ENCODE measurements at places on chromosomes 4 and X.

DNA sequence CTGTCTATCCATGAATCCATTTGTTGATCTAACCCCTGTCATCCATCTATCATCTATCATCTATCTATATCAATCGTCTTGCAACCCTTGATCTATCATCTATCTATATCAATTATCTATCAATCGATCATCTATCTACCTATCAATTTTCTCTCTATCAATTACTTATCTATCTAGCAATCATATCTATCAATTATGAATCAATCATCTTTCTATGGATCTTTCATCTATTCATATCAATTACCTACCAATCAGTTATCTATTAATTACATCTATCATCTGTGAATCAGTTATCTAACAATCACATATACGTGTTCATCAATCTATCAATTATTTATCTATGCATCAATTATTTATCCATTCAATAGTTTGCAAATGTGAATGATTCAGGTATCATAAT, 24.5 kb upstream of the ASMTL start:
- DNase-seq = no peak

GRCh38 chr4:40205259-40206198, 8.7 kb downstream of the RHOH start:
- no peak for DNase-seq

- no peak for DNase-seq
Measured at GRCh38 chr4:161320377-161320776, 843.4 kb downstream of the FSTL5 start.

GRCh38 chrX:102959471-102959870, 22.4 kb downstream of the RAB40AL start:
- peak; percentile 90 for DNase-seq

DNA sequence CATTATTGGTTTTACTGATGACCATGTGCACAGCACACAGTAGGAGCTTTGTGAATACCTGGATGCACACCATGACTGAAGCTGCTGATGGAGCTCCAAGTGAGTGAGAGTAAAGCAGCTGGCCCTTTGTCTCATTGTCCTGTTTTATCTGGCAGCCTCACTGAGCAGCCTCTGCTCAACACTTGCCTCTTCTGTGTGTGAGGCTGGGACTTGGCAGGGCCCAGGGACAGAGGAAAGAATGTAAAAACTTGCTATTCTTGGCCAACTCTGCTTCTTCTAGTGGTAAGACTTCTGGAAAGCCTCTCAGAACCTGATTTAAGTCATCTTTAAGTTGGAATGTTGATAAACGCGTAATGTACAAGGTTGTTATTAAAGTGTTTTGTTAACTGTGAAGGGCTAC, 61.4 kb downstream of the BEX1 start:
- DNase-seq = no peak

DNA sequence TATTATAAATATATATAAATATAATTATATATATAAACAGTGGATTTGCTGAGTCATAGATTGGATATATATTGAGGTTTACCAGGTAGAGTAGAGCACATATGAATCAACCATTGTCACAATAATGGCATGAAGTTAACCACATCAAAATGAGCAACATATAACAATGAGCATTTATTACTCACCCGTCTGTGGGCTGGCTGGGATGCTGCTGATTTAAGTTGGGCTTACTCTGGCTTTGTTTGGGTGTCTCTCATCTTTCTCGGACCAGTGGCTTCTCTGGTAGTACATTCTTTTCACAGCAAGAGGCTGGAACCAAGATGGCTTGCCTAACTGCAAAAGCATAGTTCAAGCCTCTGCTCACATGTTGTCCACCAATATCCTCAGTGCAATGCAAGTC, 111.7 kb upstream of the TAPT1 start:
- DNase-seq = peak; percentile 20

DNA sequence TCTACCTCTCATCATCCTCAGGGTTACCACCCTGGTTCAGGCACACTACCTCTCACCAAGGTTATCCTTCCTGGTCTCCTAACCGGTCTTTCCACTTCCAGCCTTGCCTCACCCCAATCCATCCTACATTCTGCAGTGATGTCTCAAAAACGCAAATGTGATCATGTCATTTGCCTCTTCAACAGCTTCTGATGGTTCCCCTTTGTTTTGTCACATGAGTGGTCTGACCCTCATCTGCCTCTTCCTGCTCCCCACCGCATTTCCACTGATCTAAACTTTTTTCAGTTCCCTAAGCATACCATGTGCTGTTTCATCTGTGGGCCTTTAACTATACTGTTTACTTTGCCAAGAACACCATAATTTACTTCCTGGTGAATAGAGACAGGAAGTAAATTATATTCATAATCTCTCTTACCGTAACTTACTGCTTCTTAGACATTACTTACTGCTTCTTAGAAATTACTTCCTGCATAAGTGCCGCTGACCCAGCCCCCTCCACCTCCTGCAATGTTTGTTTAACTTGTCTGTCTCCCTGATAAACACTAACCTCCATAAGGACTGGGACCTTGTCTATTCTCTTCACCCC, 27.1 kb upstream of the NSUN7 start:
- DNase-seq = no peak

DNA sequence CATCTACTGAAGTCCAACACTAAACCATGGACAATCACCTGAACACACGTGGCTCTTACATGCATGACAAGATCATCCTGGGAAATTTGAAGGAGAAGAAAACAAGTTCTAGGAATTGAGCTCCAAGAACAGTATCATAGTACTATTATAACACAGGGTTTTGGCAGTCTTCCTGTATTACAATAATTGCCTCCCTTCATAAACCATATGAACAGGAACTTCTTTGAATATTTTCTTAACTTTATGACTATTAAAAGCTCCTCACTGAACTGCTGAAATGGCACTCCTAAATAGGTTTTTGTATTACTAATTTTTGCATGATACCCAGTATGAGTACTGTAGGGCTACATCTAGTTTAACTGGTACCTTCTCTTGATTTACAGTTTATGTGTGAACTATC, 130.0 kb downstream of the ZAR1 start:
- no peak for DNase-seq

- DNase-seq = peak; percentile 37
Measured at GRCh38 chrX:48971249-48972219, at the start of gene KCND1. Gene KCND1, minus strand, starts transcription at chrX:48971844. Its CDS starts 1,573 bp downstream, at chrX:48970271.

DNA sequence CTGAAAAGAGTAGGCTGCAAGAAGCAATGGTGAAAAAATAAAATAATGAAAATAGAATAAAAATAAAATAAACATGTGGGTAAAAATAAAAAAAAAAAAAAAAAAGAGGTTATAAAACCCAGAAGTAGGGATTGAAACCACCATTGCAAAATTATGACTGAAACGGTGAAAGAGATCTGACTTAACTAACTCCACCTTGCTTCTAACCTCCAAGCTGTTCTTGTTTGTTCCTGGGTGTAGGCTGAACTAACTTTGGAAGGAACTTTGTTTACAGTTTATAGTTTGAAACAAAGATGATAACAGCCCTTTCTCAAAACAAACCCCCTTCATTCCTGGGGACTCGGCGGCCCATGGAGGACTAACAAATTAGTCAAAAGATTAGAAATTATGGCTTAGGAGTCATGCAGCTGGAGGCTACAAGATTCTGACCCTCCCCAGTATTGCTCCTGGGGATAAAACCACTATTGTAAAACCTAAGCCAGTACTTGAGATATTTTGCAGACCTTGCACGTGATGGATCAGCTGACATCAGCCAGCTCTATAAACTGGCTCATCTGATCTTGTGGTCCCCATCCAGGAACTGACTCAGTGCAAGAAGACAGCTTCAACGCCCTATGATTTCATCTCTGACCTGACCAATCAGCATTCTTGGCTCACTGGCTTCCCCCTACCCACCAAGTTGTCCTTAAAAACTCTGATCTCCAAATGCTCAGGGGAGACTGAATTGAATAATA, 30.4 kb downstream of the DDX60L start:
- DNase-seq = peak; percentile 71

GRCh38 chr4:30068234-30068633, 651.9 kb upstream of the PCDH7 start:
- DNase-seq = no peak

DNA sequence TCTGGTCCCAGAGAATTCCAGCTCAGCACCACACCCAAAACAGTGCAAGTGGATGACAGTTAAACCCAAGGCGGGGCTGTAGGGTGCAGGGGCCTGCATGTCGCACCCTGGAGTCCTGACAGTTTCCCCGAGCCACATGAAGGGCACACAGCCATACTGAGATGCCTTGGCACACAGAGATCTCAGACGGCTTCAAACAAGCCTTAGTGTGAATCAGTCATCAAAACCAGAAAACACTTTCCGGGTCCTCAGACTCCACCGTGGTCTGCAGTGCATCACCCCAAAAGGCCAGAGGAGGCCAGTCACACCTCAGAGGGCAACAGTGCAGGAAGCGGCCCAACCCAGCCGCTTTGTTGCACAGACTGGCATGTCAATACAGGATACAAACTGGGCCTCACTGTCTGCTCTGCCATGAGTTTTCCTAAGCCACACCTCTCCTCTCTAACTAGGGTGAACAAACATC, 64.6 kb upstream of the ENPP6 start:
- DNase-seq = no peak

- DNase-seq = no peak
Measured at GRCh38 chr4:47483745-47484144, 1.3 kb upstream of the ATP10D start.

DNA sequence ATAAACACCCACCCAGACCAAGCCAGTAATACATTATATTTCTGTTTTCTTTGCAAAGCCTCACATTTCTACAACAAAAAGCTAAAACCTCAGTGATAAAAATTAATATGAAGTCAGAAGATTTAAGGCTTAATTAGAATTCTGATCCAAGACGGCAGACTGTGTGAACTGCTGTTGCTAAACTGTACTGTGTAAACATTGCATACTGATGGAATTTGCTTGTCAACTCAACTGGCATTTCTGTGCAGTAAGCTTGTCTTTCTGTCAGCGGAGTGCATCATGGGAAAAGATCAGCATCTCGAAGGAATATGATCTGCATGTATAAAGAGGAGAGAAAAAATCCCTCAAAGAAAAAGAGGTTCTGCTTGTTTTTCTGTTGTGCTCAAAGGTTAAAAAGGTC, 69.4 kb upstream of the SPANXB1 start:
- no peak for DNase-seq

DNA sequence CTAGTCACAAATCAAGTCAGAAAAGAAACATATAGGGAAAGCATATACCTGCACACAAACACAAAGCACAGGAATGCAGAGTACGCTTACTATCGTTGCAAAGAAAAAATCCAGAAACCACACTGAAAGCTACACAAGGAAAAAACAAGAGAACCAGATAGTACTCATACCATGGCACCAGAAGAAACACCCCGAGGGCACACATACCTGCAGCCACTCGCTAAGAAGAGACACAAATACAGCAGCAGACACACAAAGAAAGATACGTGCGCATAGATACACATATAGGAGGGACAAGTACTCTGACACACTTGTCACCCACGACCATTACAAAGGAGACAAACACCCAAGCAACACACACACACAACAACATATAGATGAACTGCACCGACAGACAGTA, 1.4 kb upstream of the SLC38A5 start:
- DNase-seq = no peak

DNA sequence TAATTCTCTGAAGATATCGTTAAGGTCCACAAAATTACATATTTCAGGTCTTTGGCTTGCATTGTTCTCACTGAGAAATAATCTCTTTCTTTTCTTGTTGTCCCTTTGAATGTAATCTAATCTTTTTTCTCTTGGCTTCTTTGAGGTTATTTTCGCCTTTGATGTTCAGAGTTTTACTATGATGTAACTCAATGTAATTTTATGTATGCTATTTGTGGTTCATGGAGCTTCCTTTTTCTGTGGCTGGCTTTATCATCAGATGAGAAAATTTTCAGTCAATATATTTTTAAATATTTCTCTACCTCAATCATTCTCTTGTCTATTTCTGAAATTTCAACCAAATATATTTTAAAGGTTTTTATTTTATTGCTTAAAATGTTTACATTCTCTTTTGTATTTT, 672.2 kb downstream of the TRAM1L1 start:
- DNase-seq = no peak

- DNase-seq = no peak
Measured at GRCh38 chr4:86944964-86945781, 10.4 kb downstream of the AFF1 start.

DNA sequence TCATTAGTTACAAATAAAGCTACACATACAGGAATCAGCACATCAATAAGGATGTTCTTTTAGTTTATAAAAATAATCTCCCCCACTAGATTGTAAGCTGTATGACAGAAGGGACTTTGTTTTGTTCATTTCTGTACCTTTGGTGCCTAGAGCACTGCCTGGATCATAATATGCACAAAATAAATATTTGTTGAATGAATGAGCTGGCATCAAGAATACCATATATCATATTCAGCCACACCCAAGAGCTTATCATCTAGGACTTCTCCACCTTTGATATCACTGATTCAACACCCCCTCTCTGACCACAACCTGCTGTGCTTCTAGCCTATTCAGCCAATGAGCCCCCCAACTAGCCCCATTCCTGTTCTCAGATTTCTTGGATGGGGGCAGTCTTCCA, 10.6 kb downstream of the SYTL4 start:
- DNase-seq = no peak

- DNase-seq = peak; percentile 85
Measured at GRCh38 chr4:71338846-71339593, at the start of gene SLC4A4. Gene SLC4A4, plus strand, starts transcription at chr4:71339020.

DNA sequence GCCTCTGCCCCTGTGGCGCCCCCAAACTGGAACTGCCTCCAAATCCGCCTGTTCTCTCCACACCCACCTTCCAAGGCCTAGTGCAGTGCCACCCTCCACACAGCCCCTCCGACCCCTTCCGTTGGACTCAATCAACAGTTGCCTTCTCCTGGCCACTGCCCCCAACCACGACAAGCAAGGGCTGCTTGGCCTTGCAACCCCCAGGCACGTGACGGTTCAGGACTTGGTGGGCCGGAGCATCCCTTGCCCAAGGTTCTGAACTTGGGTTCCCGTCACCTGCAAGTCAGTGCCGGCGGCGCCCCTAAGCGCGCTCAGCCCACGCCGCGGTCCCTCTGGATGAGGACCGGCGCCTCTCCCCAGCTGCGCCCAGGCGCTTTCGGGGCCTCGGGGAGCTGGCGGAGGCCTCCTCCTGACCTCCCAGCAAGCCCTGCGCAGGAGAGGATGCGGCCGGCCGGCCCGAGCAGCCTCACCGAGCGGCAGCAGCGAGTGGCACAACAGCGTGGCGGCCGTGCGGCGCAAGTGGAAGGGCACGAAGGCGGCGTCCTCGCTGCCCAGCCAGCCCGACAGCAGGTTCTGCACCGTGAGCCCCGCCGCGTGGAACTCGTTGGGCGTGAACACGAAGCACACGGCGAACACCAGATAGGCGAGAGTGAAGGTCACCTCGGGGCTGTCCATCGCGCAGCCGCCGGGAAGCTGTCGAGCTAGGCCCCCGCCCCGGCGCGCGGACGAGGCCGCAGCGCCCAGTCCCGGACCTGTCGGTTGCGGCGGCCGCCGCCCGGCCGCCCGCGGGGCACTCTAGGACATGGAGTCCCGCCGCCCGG, 750 bp downstream of the TMEM129 start:
- DNase-seq = peak; percentile 33

GRCh38 chr4:148443512-148444295, 1.5 kb upstream of the NR3C2 start:
- DNase-seq = no peak
